ENCODE measurements at places on chromosomes 1 and 21.

GRCh38 chr1:31761883-31762282, 2.3 kb downstream of the ADGRB2 start:
- no peak for DNase-seq

GRCh38 chr1:156260896-156261295, 13.0 kb upstream of the PAQR6 start:
- DNase-seq = peak; percentile 49

GRCh38 chr1:91889717-91890459, 3.9 kb upstream of the TGFBR3 start:
- DNase-seq = no peak

DNA sequence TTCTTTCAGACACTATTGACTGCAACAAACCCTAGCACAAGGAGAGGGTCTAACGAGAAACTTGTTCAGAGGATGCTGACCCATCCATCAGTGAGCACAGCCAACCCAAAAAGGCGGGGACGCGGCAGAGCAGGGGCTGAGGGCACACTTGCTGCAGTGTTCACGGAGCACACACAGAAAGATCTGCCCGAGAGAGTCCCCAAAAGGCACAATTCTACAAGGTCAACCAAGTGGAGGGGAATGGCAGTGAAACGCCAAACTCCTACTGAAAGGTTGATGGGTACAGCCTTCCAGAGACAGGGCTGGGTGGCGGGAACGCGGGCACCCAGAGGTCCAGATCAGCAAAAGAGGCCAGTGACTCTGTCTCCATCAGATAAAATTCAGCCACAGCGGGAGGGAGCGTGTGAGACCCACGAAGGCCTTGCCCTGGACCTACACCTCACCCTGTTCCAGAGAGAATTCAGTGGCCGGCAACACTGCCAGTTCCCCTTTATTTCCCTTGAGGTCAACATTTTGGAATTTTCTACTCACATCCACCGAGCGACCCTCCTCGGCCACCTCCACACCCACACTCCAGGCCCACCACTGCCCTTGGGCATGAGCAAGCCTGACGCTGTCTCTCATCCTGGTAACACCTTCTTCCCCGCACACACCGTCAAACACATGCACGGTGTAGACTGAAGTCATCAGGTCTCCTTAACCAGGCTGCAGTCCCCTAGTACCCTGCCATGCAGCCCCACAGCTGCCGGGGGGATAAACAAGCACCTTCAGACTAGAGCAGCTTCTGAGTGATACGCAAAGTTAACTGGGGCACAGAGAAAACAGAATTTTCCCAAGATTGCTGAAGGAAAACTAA, 5.5 kb downstream of the GNG4 start:
- DNase-seq = no peak

DNA sequence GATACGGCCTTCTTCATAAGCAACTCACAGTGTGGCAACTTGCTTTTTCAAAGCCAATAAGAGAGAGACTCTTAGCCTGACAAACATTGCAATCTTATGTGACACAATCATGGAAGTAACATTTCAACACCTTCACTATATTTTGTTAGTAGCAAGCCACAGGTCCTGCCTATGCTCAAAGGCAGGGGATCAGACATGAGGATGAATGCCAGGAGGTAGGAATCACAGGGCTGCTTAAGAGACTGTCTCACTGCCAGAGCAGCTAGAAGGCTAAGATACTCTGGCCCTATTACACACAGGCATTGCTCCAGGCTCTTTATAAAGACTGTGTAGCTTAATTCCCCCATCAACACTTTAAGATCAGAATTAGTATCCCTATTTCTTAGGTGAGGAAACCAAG, 236.2 kb upstream of the KAZN start:
- no peak for DNase-seq

- no peak for DNase-seq
These were observed 75.4 kb upstream of the SLC45A1 start for GRCh38 chr1:8242498-8242897.

GRCh38 chr1:236302941-236303340, 21.2 kb upstream of the ERO1B start:
- no peak for DNase-seq

DNA sequence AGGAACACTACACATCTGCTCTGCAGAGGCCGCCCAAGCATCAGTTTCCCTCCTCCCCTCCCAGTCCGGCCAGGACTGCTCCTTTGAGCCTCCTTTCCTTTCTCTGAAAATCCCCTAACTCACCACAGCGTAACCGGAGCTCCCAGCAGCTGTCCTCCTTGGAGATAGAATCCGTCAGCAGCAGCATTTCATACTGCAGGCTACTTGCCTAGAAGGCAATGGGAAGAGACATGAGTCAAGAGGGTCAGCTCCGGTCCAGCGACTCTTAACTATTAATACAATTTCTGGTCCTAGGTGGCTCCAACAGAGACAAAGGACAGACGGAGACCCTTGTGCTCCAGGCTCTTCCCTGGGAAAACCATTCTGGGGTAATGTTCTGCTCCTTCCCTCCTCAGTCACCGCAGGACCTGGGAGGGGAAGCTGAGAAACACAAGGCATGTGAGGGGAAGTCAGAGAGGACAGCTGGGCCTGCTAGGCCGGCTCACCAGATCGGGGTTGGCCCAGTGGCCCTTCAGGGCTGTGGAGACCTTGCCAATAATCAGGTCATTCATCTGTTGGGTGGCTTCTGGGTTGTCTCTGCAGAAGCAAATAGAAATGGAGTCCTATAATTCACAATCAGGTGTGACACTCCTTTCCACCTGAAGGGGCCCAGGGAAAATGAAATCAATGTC, 99.7 kb downstream of the UBR4 start:
- DNase-seq = no peak

- DNase-seq = no peak
These were observed 95.7 kb downstream of the UROD start for GRCh38 chr1:45107782-45108181.

- DNase-seq = no peak
These were observed 102.5 kb upstream of the USP24 start for GRCh38 chr1:55317673-55318072.

DNA sequence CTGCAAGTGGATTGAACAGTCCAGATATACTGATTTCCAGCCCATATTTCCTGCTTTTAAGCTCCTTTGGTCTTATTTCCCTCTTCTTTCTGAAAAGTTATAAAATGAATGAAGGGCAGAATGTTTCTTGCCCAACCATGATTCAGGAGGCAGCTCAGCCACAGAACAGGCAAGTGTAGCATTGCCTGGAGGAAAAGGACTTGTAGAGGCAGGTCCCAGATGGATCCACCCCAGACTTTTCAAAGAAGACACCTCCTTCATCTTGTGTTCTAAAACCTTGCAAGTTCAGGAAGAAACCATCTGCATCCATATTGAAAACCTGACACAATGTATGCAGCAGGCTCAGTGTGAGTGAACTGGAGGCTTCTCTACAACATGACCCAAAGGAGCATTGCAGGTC, at the start of gene CLCA2:
TSS of gene CLCA2 (plus strand) at position 299 of the 400 bp plus-strand sequence. CDS start at position 376, 77 bp downstream.
- DNase-seq = no peak

DNA sequence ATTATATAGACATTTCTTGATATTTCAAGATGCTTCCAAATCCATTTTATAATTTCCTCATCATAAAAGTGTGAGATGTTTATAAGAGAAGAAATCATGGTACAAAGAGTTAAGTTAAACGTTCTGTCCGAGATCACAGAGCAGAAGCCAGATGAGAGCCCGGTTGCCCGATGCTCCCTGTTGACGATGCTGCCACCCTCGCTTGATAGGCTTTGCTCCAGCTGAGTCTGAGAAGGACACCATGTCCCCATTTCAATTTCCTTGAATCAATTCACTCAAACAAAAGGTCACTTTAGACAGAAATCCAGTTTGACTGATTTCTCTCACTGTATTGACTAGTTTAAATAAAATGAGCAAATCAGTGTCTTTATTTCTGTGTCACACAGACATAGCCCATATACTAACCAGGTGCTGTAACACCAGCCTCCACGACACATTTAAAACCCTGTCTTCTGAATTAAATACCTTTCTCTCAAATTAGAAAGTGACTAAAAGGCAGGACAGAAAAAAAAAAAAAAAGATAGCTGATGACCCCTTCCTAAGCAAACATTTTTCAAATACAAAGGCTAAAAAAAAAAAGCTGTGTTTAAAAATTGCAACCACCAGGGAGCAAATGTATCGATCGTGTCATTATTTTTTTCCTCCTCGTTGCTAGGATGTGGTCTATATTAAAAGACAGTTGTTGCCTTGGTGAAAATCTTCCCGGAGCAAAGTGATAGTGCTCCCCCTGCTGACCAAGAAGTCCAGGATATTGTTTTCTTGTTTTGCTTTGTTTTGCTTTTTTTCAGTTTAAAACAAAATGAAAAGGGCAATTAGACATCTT, 35.2 kb downstream of the DNASE2B start:
- DNase-seq = no peak

- DNase-seq = peak; percentile 54
These were observed 1.1 kb upstream of the PLXNA2 start for GRCh38 chr1:208245185-208245705.

DNA sequence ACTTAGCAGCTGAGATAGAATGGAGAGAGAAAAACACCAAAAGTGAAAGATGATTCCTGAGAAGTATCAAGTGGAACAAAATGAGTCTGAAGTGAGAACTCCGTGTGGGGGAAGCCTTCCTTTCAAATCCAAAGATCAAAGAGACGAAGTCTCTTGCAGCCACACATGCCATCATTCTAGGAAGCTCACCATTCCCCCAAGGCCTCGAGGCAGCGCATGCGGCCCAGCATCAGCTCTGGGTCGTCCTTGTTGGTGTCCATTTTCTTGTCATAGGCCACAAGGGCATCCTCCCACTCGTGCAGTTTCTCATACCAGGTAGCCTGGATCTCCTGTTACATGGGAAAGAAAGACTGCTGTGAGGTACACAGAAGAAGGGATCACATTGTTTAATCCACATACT, 32.2 kb upstream of the ANGPTL7 start:
- no peak for DNase-seq

DNA sequence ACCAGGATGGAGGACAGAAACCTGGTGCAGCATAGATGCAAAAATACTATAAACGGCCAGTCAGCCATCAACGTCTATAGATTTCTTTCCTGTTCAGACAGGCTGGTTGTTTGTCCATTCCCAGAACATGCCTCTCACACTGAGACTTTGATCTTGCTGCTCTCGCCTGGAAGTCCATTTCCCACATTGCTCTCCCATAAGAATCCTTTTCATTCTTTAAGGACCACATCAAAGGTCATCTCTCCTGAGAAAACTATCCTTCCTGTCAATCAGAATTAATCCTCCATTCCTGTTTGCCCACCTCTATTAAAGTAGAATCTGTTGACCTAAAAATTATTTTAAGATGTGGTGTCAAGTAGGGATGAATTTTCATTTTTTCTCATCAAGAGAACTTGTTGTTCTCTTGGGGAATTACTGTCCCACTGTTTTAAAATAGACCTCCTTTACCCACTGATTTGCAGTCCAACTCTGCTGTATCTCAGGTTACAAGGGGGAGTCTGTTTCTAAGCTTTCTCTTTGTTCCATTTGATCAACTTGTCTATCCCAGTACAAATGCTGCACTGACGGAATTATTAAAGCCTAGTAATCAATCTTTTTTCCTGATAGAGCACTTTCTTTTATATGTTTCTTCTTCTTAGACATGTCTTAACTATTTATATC, 172.7 kb downstream of the PATJ start:
- no peak for DNase-seq

GRCh38 chr1:93900723-93901504, 8.3 kb downstream of the GCLM start:
- no peak for DNase-seq

- no peak for DNase-seq
These were observed 8.6 kb upstream of the IL20 start for GRCh38 chr1:206856674-206857464.

- peak; percentile 9 for DNase-seq
These were observed 306.4 kb downstream of the DUSP10 start for GRCh38 chr1:221435504-221435904.

GRCh38 chr1:31577515-31578192, 1.3 kb downstream of the TINAGL1 start:
- no peak for DNase-seq

GRCh38 chr1:181595234-181595633, 111.9 kb downstream of the CACNA1E start:
- no peak for DNase-seq

Data from C1 segment of cervical spinal cord (tissue), 14 donors.